ENCODE measurements at places on chromosomes 2 and 18. TPM values are rescaled to one million over a fixed set of nuclear protein-coding genes. Genes with fewer than 3 reads are reported as not detected.

Gene NTSR2
- 0.32 TPM for total RNA-seq

DNA sequence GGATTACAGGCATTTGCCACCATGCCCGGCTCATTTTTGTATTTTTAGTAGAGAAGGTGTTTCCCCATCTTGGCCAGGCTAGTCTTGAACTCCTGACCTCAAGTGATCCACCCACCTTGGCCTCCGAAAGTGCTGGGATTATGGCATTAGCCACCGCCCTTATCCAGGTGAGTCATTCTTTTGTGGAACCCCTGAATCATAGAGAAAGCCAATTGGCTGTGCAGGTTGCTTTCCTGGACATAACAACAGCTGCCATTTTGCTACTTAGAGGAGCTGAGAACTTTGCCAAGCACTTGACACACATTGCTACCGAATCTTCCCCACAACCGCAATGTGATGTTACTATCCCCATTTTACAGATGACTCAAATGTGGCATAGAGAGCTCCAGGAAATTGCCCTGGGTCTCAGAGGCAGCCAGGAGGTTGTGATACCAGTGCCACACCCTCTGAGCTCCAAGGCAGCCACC, 36.0 kb downstream of the SETBP1 start:
- peak overlapping the region; percentile 71 for H3K27ac ChIP-seq
- no peaks in the 10 kb centered on the region for H3K36me3 ChIP-seq
- no peaks in the 10 kb centered on the region for H3K27me3 ChIP-seq
- no peaks in the 10 kb centered on the region for H3K4me1 ChIP-seq
- DNase-seq, result no peak

Gene SERPINB11
- not detected for total RNA-seq

Gene ARHGAP25
- 10.8 TPM for total RNA-seq

DNA sequence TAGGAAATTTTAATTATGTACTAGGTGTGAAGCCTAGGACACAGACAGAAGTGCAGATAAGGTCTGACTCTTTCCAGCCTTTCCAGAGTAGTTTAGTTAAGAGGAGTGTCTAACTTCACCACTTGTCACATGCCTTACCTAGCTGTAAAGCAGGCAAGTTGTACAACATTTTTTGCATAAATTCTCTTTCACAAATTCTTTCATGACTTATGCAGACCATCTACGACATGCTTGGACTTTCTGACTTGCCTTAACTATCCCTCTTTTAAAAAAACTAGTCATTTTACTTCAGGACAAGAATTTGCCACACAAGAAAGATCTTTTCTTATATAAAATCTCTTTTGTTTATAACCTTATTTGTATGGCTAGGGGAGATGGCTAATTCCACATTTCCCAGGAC, 1273.6 kb upstream of the SLC39A10 start:
- H3K4me3 ChIP-seq, result no peak overlapping the region
- no peak overlapping the region for H3K27ac ChIP-seq
- H3K4me1 ChIP-seq, result no peaks in the 10 kb centered on the region
- no peak for DNase-seq
- H3K36me3 ChIP-seq, result no peaks in the 10 kb centered on the region

DNA sequence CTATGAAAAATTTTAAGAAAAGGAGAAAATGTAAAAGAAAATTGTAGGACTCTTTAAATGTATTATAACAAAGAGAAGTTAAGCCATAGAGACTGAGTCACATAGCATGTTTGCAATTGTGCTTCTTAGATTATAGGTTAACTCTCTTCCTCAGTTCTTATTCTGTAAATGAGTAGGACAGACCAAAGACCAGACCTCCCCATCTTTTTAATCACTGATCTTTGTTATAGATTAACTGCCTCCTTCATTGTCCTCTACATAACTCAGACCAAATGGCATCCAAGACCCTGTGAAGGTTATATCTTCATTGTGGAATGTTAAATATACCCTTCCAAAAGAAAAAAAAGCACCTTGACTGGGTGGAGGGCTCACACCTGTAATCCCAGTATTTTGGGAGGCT, 316.9 kb upstream of the LRRTM4 start:
- no peak overlapping the region for H3K27ac ChIP-seq
- no peak for DNase-seq
- H3K4me3 ChIP-seq, result no peak overlapping the region
- no peaks in the 10 kb centered on the region for H3K36me3 ChIP-seq

DNA sequence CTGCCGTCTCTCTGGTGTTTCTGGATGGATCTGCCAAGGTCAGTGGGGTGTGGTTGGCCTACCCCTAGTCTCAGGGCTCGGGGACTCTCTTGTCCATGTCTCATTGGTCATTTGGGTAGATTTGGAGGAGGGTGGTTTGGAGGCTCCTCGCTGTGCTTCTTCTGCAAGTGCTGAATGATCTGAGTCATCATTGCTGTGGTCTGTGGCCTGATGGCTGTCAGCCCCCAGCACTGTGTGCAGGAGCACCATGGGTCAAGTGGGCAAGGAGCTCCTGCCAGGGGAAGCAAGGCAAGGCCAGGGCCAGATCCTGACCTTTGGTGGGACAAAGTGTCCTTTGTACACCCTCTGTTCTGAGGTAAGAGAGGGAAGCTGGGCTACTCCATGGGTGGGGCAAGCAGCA, 221.8 kb downstream of the FHOD3 start:
- no peaks in the 10 kb centered on the region for H3K36me3 ChIP-seq
- no peak overlapping the region for H3K4me3 ChIP-seq
- H3K4me1 ChIP-seq, result no peaks in the 10 kb centered on the region
- no peak overlapping the region for H3K27ac ChIP-seq
- no peak for DNase-seq
- H3K27me3 ChIP-seq, result no peaks in the 10 kb centered on the region

DNA sequence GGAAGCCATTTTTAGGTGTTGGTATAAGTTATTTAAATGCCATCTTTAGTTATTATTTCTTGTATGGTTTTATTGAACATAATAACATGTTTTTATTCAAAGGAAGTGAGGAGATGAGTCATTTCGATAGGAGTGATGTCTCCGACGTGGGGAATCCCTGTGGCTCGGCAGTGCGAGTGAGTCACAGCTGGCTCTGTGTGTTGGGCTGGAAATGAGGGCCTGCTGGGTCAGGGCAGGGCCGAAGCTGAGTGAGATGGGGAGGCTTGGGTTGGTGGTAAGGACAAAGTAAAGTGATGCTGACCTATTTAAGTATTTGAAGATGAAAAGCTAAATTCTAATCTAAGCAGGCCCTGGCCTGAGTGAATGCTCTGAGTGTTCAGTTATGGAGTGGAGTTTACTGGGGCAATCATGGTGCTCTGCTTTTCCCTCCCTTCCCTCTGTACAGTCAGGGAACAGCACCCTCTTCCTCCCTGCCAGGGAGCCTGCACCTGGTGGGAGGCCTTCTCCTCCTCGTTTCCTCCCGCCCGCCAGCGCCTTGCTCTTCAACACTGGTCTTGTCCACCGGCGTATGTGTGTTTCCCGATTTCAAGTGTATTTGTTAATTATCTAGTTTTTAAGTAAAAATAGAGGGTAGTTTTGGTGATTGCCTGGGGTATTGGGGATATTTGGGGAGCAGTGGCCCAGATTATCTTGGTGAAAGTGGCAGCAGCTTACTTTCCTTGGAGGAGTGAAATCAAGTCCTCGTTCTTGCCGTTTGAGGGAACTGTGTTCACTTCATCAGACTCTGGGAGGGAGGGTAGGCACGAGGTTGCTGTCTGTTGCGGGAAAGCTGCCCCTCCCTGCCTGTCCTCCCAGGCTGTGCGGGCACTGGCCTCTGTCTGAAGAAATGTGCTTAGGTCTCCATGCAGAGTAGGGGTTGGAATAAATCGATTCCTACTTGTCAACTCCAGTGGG, 157.0 kb downstream of the LDLRAD4 start:
- peak; percentile 59 for DNase-seq
- H3K4me1 ChIP-seq, result peaks cover 12% of the 10 kb centered on the region
- H3K4me3 ChIP-seq, result no peak overlapping the region
- peak overlapping the region; percentile 81 for H3K27ac ChIP-seq
- H3K36me3 ChIP-seq, result no peaks in the 10 kb centered on the region

DNA sequence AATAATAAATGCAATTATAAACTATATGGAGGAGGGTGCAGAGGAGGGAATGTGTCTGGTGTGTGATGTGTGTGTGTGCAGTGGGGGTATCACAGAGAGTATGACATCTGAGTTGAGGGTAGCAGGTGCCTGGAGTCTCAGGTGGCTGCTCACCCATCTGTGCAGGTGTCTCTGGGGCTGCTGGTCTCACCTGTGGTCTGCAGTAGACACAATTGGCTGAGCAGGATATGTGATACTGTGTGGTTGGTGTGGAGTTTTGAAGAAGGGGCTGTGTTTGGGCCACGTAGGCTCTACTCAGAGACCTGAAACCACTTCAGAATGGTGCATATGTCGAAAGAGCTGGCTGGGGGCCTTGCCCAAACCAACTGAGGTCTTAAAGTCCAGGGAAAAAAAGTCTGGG, 17.0 kb downstream of the FABP1 start:
- H3K27ac ChIP-seq, result no peak overlapping the region
- H3K4me3 ChIP-seq, result no peak overlapping the region
- no peak for DNase-seq
- H3K4me1 ChIP-seq, result no peaks in the 10 kb centered on the region
- H3K36me3 ChIP-seq, result no peaks in the 10 kb centered on the region
- H3K27me3 ChIP-seq, result no peaks in the 10 kb centered on the region

- H3K27ac ChIP-seq, result no peak overlapping the region
- no peaks in the 10 kb centered on the region for H3K4me1 ChIP-seq
- no peak for DNase-seq
- no peaks in the 10 kb centered on the region for H3K27me3 ChIP-seq
- no peak overlapping the region for H3K4me3 ChIP-seq
These were observed 140.9 kb upstream of the MYCN start for GRCh38 chr2:15799432-15799827.

Gene OSBPL1A
- total RNA-seq, result 61.1 TPM

Gene MC4R
- not detected for total RNA-seq

GRCh38 chr2:27854229-27854862, 35.8 kb downstream of the RBKS start:
- no peaks in the 10 kb centered on the region for H3K4me1 ChIP-seq
- no peak for DNase-seq
- no peaks in the 10 kb centered on the region for H3K36me3 ChIP-seq
- H3K27me3 ChIP-seq, result no peaks in the 10 kb centered on the region
- no peak overlapping the region for H3K27ac ChIP-seq

Gene HOXD4
- 5.8 TPM for total RNA-seq

- no peaks in the 10 kb centered on the region for H3K4me1 ChIP-seq
- no peak overlapping the region for H3K27ac ChIP-seq
- no peaks in the 10 kb centered on the region for H3K27me3 ChIP-seq
- no peak overlapping the region for H3K4me3 ChIP-seq
- DNase-seq, result no peak
- no peaks in the 10 kb centered on the region for H3K36me3 ChIP-seq
These were observed 174.1 kb downstream of the NYAP2 start for GRCh38 chr2:225573603-225574002.

DNA sequence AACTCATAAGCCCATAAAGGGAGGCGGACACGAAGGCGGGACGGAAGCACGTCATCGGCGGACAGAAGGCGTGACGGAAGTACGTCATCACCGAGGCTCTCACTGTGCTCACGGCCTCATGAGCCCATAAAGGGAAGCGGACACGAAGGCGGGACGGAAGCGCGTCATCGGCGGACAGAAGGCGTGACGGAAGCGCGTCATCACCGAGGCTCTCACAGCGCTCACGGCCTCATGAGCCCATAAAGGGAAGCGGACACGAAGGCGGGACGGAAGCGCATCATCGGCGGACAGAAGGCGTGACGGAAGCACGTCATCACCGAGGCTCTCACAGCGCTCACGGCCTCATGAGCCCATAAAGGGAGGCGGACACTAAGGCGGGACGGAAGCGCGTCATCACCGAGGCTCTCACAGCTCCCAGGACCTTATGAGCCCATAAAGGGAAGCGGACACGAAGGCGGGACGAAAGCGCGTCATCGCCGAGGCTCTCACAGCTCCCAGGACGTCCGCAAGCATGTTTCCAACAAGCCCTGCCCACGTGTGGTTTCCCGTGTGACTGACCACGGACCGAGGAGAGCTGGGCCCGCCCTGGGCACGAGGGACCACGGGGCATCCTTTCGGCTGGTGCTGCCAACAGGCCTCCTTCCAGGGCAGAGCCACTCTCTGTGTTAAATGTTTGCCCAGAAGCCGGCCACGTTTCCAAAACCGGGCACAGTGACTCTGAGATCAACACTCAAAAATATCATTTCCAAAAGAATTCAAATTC, 182.7 kb upstream of the SALL3 start:
- no peak overlapping the region for H3K27ac ChIP-seq
- no peaks in the 10 kb centered on the region for H3K27me3 ChIP-seq
- DNase-seq, result no peak
- no peak overlapping the region for H3K4me3 ChIP-seq
- no peaks in the 10 kb centered on the region for H3K36me3 ChIP-seq
- H3K4me1 ChIP-seq, result no peaks in the 10 kb centered on the region

DNA sequence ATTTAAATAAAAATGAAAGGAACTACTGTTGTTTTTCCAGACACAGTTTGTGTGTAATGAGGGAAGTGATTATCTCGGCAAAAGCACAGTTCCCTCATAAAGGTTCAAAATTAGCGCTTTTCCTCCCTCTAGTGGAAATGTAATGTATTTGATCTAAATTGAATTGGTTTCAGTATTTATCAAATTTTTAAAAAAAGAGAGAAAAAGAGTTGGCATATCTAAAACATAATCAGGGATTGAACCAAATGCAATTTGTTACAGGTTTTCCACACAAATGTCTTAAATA, 37.5 kb downstream of the CMPK2 start:
- H3K4me3 ChIP-seq, result no peak overlapping the region
- H3K27me3 ChIP-seq, result no peaks in the 10 kb centered on the region
- H3K27ac ChIP-seq, result no peak overlapping the region
- H3K36me3 ChIP-seq, result no peaks in the 10 kb centered on the region
- no peaks in the 10 kb centered on the region for H3K4me1 ChIP-seq

DNA sequence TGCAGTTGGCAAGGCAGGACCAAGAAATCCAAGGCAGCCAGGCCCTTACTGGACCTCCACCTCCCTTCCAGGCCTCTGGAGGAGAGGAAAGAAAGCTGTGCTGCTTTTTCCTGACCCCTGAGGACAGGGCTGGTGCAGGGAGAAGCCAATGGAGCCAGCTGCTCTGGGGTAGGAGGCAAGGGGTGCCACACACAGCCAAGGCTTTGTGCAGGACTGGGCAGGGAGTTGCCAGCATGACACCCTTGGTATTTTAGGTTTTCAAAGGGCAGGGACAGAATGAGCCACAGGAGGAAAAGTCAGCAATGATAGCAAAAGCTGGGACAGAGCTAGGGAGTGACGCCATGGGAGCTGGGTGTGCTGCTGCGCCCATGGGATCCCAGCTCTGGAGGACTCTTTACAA, 22.9 kb downstream of the CCT7 start:
- peaks cover 8% of the 10 kb centered on the region for H3K36me3 ChIP-seq
- no peak overlapping the region for H3K4me3 ChIP-seq
- H3K27me3 ChIP-seq, result no peaks in the 10 kb centered on the region
- no peak for DNase-seq
- H3K4me1 ChIP-seq, result no peaks in the 10 kb centered on the region

Measured in breast epithelium (tissue), 4 donors.